Diencephalon (tissue), 1 donor: ENCODE measurements at places on chromosomes 13 and 19. TPM values are rescaled to one million over a fixed set of nuclear protein-coding genes. Genes with fewer than 3 reads are reported as not detected.

The ZBTB32 gene
- not detected for total RNA-seq

The ZNF506 gene
- total RNA-seq = 51.7 TPM

The KIR2DL1 gene
- total RNA-seq = not detected

The BRCA2 gene
- 4.6 TPM for total RNA-seq

The NKPD1 gene
- total RNA-seq = 0.69 TPM

The DLEU7 gene
- 15.0 TPM for total RNA-seq

The CYP4F11 gene
- 0.23 TPM for total RNA-seq

The MYPOP gene
- 1.4 TPM for total RNA-seq

The MISP3 gene
- total RNA-seq = 1.8 TPM

The IL17D gene
- 19.1 TPM for total RNA-seq

The GPR18 gene
- total RNA-seq = not detected

The NAPSA gene
- total RNA-seq = 0.46 TPM

The PEAK3 gene
- total RNA-seq = not detected

The KCNC3 gene
- total RNA-seq = 3.2 TPM

The LILRB2 gene
- total RNA-seq = 0.46 TPM

The F7 gene
- 2.1 TPM for total RNA-seq

The ZNF571 gene
- total RNA-seq = 12.9 TPM

The DACT3 gene
- 24.0 TPM for total RNA-seq

The LYPD5 gene
- total RNA-seq = 6.7 TPM

The TMEM59L gene
- total RNA-seq = 90.2 TPM

The CD70 gene
- total RNA-seq = not detected

The NPAS1 gene
- 3.5 TPM for total RNA-seq

The GARIN5A gene
- total RNA-seq = 7.2 TPM

The PCDH17 gene
- 250 TPM for total RNA-seq

The IQCN gene
- total RNA-seq = 0.92 TPM

The CLC gene
- total RNA-seq = not detected

The ABHD13 gene
- 20.5 TPM for total RNA-seq

The ASPDH gene
- 3.0 TPM for total RNA-seq

The TEX101 gene
- total RNA-seq = not detected

The RDH13 gene
- 30.4 TPM for total RNA-seq

The SIGLECL1 gene
- total RNA-seq = not detected

The PRX gene
- 2.5 TPM for total RNA-seq

The GPC6 gene
- total RNA-seq = 19.8 TPM

The CYP4F8 gene
- not detected for total RNA-seq

The LGALS7 gene
- not detected for total RNA-seq

The ADGRE2 gene
- under 0.01 TPM for total RNA-seq

The TNNI3 gene
- total RNA-seq = 3.5 TPM

The ZNF418 gene
- total RNA-seq = 47.1 TPM

The TEX26 gene
- total RNA-seq = 3.2 TPM

The PIBF1 gene
- total RNA-seq = 36.2 TPM

The CYSLTR2 gene
- total RNA-seq = 3.7 TPM

The EEF1AKMT1 gene
- total RNA-seq = 11.5 TPM

The ZNF480 gene
- 10.8 TPM for total RNA-seq

The METTL21C gene
- total RNA-seq = 0.69 TPM

The PPP1R13L gene
- total RNA-seq = 0.46 TPM

The PSG6 gene
- total RNA-seq = not detected

The SERPINE3 gene
- total RNA-seq = 0.23 TPM

The ZSCAN18 gene
- total RNA-seq = 126 TPM

The PAN3 gene
- total RNA-seq = 39.2 TPM
